Activated naive CD4-positive, alpha-beta T cell treated with anti-CD3 and anti-CD28 coated beads for 36 hours (primary cell): ENCODE measurements at places on chromosomes 4 and X. TPM values are rescaled to one million over a fixed set of nuclear protein-coding genes. Genes with fewer than 3 reads are reported as not detected.
A peak's percentile ranks its signal among the peaks of the same experiment; 100 is the strongest.

The GDPD2 gene
- not detected for total RNA-seq

The CLTRN gene
- 0.38 TPM for total RNA-seq

The RTL5 gene
- total RNA-seq, result 0.10 TPM

The TLR10 gene
- total RNA-seq, result 0.17 TPM

The GRPEL1 gene
- total RNA-seq, result 53.9 TPM

The FGB gene
- total RNA-seq, result not detected

The CT47B1 gene
- total RNA-seq, result not detected

The KLHL4 gene
- total RNA-seq, result not detected

The CENPVL2 gene
- total RNA-seq, result not detected

The KLHL13 gene
- 1.3 TPM for total RNA-seq

- no peaks in the 10 kb centered on the region for H3K36me3 ChIP-seq
- H3K27ac ChIP-seq, result no peak overlapping the region
- no peak overlapping the region for H3K4me3 ChIP-seq
- no peaks in the 10 kb centered on the region for H3K27me3 ChIP-seq
- H3K4me1 ChIP-seq, result no peaks in the 10 kb centered on the region
- no peak for DNase-seq
These were observed 1476.1 kb upstream of the TENM3 start for GRCh38 chr4:180766944-180767729.

- peaks cover 3% of the 10 kb centered on the region for H3K4me1 ChIP-seq
- H3K36me3 ChIP-seq, result no peaks in the 10 kb centered on the region
- DNase-seq, result no peak
- no peak overlapping the region for H3K4me3 ChIP-seq
These were observed 1.6 kb upstream of the PCDH18 start for GRCh38 chr4:137533855-137534254.

DNA sequence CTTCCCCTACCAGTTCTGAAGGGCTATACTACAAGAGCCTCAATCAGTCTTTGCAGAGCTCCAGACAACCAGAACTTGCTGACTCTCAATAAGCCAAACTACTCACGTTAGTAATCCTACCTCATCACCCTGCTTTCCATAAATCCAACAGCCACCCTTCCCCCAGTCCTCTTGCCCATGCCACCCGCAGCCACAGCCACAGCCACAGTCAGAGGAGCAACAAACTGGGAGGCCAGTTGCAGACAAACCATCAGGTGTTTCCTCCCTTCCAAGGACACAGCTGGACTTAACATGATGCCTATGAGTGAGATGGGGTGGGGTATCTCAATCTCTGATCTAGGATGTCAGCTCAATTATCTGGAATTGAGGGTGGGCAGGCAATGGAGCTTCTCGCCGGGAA is 1.0 kb downstream of the GABRA3 start:
- H3K27ac ChIP-seq, result no peak overlapping the region
- peaks cover 4% of the 10 kb centered on the region for H3K27me3 ChIP-seq
- no peak overlapping the region for H3K4me3 ChIP-seq
- no peaks in the 10 kb centered on the region for H3K4me1 ChIP-seq
- no peak for DNase-seq
- H3K36me3 ChIP-seq, result no peaks in the 10 kb centered on the region

DNA sequence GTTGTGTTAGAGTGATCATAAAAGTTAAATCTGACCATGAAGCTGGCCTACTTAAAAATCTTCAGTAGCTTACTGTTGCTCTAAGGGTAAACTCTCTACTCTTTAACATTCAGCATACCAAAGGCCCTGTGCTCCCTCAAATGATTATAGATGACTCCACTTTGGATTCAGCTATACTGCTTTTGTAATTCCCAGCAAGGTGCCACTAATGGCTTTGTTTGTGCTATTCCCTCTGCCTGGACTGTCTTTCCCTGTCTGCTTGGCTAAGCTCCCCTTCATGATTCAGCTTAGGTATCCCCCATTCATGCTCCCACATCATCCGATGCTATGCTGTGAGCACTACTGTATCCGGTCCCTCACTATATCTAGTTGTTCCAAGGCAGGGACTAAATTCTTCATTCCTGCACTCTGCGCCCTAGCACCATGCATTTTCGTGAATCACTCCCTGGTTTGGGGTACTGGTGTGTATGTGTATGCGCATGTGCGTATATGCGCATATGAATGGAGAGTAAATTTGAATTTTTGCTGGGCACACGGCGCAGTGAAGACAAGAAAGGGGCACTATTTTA is 453 bp upstream of the PBDC1 start:
- peaks cover 25% of the 10 kb centered on the region for H3K36me3 ChIP-seq
- DNase-seq, result no peak
- no peaks in the 10 kb centered on the region for H3K27me3 ChIP-seq
- peaks cover 53% of the 10 kb centered on the region for H3K4me1 ChIP-seq
- peak overlapping the region; percentile 93 for H3K27ac ChIP-seq

- H3K4me3 ChIP-seq, result no peak overlapping the region
- peaks cover 38% of the 10 kb centered on the region for H3K4me1 ChIP-seq
- DNase-seq, result peak; percentile 25
These were observed 2.0 kb upstream of the THAP9 start for GRCh38 chr4:82898322-82899243.

DNA sequence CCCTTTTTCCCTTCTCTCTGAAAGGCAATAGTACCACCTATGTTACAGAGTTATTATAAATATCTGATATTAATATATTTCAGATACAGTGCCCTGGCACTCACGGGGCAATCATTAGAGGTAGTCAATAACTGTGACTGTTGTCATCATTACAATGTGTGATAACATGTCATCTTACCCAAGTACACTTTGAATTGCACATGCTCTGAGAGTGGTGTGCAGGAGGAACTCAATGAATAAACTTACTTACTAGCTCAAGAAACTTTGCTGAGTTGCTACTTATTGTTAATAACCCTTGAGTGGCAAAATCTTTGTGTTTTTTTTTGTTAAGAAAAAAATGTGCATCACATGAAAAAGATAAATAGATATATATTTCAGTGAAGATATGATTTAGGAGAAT is 275.1 kb upstream of the RASGEF1B start:
- H3K4me1 ChIP-seq, result peaks cover 2% of the 10 kb centered on the region
- no peak overlapping the region for H3K27ac ChIP-seq
- H3K36me3 ChIP-seq, result no peaks in the 10 kb centered on the region

GRCh38 chrX:39550795-39551361 is 546.9 kb downstream of the BCOR start:
- H3K27ac ChIP-seq, result no peak overlapping the region
- no peaks in the 10 kb centered on the region for H3K27me3 ChIP-seq

GRCh38 chrX:139518475-139518874 is 12.1 kb upstream of the F9 start:
- DNase-seq, result no peak
- H3K27me3 ChIP-seq, result no peaks in the 10 kb centered on the region
- H3K36me3 ChIP-seq, result no peaks in the 10 kb centered on the region
- no peak overlapping the region for H3K27ac ChIP-seq

GRCh38 chr4:22091352-22091717 is 142.8 kb upstream of the KCNIP4 start:
- H3K27me3 ChIP-seq, result no peaks in the 10 kb centered on the region
- no peaks in the 10 kb centered on the region for H3K4me1 ChIP-seq
- H3K27ac ChIP-seq, result no peak overlapping the region
- H3K36me3 ChIP-seq, result no peaks in the 10 kb centered on the region
- H3K4me3 ChIP-seq, result no peak overlapping the region
- DNase-seq, result no peak

- no peaks in the 10 kb centered on the region for H3K36me3 ChIP-seq
- DNase-seq, result no peak
- no peaks in the 10 kb centered on the region for H3K4me1 ChIP-seq
- no peak overlapping the region for H3K27ac ChIP-seq
These were observed 241.2 kb downstream of the ARHGAP24 start for GRCh38 chr4:85715991-85716737.

- H3K4me1 ChIP-seq, result peaks cover 6% of the 10 kb centered on the region
- DNase-seq, result no peak
- H3K4me3 ChIP-seq, result no peak overlapping the region
These were observed 67.5 kb downstream of the ZFYVE28 start for GRCh38 chr4:2350982-2351381.

DNA sequence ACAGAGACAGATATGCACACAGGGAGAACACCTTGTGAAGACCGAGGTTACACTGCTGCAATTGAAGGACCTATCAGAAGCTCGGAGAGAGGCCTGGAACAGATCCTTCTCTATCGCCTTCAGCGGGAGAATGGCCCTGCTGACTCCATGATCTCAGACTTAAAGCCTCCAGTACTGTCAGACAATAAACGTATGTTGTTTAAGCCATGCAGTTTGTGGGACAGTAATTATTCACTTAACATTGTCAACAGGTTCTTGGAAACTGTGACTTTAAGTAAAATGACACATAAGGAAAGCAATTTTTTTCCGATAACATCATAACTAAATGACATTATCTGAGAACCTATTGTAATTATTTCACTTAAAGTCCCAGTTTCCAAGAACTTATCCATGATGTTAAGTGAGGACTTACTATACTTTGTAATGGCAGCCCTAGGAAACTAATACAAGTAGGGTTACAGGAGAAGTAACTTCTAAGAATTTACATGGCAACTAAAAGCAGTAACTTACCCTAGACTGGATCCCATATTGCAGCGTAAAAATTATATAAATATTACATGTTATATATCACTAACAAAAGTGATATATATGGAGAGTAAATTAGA is 180.8 kb upstream of the MAB21L2 start:
- no peak overlapping the region for H3K27ac ChIP-seq
- no peaks in the 10 kb centered on the region for H3K27me3 ChIP-seq
- peaks cover 2% of the 10 kb centered on the region for H3K4me1 ChIP-seq
- peaks cover 18% of the 10 kb centered on the region for H3K36me3 ChIP-seq
- no peak for DNase-seq

DNA sequence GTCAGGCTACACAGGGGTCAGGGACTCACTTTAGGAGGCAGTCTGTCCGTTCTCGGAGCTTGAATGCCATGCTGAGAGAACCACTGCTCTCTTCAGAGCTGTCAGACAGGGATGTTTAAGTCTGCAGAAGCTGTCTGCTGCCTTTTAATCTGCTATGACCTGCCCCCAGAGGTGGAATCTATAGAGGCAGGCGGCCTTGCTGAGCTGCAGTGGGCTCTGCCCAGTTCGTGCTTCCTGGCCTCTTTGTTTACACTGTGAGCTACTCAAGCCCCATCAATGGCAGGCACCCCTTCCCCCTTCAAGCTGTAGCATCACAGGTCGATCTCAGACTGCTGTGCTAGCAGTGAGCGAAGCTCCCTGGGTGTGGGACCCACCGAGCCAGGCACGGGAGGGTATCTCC is 31.5 kb upstream of the UNC5C start:
- H3K36me3 ChIP-seq, result no peaks in the 10 kb centered on the region
- no peak overlapping the region for H3K27ac ChIP-seq
- H3K27me3 ChIP-seq, result peaks cover 5% of the 10 kb centered on the region
- H3K4me1 ChIP-seq, result no peaks in the 10 kb centered on the region
- no peak for DNase-seq
- H3K4me3 ChIP-seq, result no peak overlapping the region

- no peak overlapping the region for H3K27ac ChIP-seq
- no peak for DNase-seq
- H3K36me3 ChIP-seq, result peaks cover 2% of the 10 kb centered on the region
- H3K27me3 ChIP-seq, result no peaks in the 10 kb centered on the region
These were observed 421.0 kb downstream of the ADAM29 start for GRCh38 chr4:175339100-175339707.

DNA sequence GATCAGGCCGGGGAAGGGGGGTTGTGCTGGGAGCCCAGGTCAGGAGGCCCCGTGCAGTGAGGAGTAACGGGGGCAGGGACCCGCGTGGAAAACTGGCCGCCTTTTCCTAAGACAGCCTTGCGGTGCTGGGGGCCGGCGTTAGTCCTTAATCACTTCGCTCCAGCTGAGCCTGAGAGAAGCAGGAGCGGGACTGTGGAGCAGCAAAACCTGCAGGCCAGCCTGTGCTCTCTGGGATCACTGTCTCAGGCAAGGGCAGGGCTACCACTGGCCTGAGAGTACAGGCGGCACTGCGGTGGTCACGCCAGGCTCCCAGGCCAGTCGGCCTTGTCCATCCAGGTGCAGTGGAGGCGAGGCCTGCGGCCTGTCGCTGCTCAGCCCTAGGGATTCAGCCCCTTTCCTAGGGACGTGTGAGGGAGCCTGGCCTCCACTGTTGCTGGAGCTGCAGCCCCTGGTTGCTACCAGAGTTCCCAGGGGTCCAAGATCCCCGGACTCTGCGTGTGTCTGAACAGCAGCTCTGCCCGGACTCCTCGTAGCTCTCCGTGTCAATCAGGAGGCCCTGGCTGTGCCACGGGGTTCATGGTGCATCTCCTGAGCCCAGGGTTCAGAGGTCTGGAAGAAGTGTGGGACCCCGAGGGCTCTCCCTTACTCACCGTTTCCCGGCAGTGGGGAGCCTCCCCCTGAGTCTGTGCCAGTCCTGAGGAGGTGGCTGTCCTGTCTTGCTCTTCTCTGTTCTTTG is 2141.7 kb upstream of the TENM3 start:
- H3K27ac ChIP-seq, result no peak overlapping the region
- no peaks in the 10 kb centered on the region for H3K4me1 ChIP-seq
- no peak for DNase-seq
- H3K36me3 ChIP-seq, result no peaks in the 10 kb centered on the region
- H3K4me3 ChIP-seq, result no peak overlapping the region

- H3K4me3 ChIP-seq, result no peak overlapping the region
- H3K27me3 ChIP-seq, result no peaks in the 10 kb centered on the region
- no peak overlapping the region for H3K27ac ChIP-seq
- H3K4me1 ChIP-seq, result no peaks in the 10 kb centered on the region
- peak; percentile 11 for DNase-seq
- H3K36me3 ChIP-seq, result no peaks in the 10 kb centered on the region
These were observed 57.2 kb downstream of the USP38 start for GRCh38 chr4:143241892-143242291.

GRCh38 chr4:84235126-84235944 is 263.8 kb downstream of the NKX6-1 start:
- no peak for DNase-seq
- no peaks in the 10 kb centered on the region for H3K4me1 ChIP-seq
- no peak overlapping the region for H3K27ac ChIP-seq
- peaks cover 6% of the 10 kb centered on the region for H3K27me3 ChIP-seq
- no peak overlapping the region for H3K4me3 ChIP-seq
- no peaks in the 10 kb centered on the region for H3K36me3 ChIP-seq

- no peak for DNase-seq
- H3K4me3 ChIP-seq, result no peak overlapping the region
- peaks cover 16% of the 10 kb centered on the region for H3K4me1 ChIP-seq
- H3K36me3 ChIP-seq, result no peaks in the 10 kb centered on the region
- no peak overlapping the region for H3K27ac ChIP-seq
- no peaks in the 10 kb centered on the region for H3K27me3 ChIP-seq
These were observed 10.9 kb upstream of the TET2 start for GRCh38 chr4:105135785-105136184.

DNA sequence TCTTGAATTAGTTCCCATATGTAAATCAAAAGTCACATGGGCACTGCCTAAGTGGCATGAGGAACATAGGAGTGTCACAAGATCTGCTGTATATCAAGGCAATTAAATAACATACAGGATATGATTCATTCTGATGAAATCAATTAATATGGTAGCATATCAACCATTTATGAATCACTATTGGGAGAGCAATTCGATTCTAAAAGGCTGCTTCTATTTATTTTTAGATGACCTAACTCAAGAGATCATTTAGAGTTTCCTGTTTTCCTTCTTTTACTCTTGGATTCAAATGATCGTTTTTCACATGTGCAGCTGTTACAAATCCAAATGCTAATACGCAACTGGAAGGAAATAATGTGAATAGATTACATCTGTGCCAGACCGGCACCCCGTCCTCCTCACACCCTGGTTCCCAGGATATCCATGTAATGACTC is 81.9 kb downstream of the HCCS start:
- H3K4me3 ChIP-seq, result no peak overlapping the region
- DNase-seq, result no peak
- H3K4me1 ChIP-seq, result no peaks in the 10 kb centered on the region
- no peaks in the 10 kb centered on the region for H3K36me3 ChIP-seq
- H3K27ac ChIP-seq, result no peak overlapping the region

- no peak within 1 kb of the TSS for H3K27ac ChIP-seq
- no peaks in the 10 kb centered on the region for H3K36me3 ChIP-seq
- H3K4me1 ChIP-seq, result peaks cover 3% of the 10 kb centered on the region
- H3K4me3 ChIP-seq, result no peak within 1 kb of the TSS
These were observed at the start of gene RASSF6 for GRCh38 chr4:73620115-73620792. RASSF6 (minus strand) TSS chr4:73620436; CDS start chr4:73611795, 8,641 bp downstream.
